CD4-positive, alpha-beta T cell treated with Interferon alpha-2 for 1 hour (primary cell): ENCODE measurements at places on chromosomes 4 and X.

DNA sequence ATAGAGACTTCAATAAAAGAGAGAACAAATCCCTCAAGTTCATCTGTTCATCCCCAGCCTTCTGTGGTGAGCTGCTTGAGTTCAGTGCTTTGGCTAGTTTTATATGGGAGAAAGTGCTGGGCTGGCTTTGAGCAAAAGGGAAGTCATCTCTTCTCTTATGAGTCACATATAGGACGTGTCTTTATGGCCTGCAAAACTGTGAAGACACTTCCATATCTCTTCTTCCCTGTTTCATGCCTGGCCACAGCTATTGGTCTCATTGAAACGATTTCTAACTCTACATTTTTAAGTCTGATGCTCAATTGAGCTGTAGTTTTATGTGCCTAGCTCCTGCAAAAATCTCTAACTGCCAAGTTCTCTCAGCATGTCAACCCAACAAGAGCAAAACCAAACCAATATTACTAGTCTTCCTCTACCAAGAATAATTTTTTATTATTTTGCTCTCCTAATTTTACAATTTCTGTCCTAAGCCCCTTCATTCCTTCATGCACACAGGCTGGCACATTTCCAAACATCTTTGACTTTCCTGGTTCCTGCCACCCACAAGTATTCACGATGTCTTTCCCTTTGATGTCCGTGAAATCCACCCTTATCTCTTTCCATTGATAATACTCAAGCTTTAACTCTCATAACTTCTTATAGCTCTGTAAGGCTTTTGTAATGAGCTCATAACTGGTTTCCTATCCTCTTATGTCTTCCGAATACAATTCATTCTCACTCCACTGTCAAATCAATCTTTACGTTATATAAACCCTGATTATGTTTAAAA is 165.3 kb downstream of the BTC start:
- peak; percentile 15 for DNase-seq

- DNase-seq, result no peak
Measured at GRCh38 chr4:71550220-71551165, 211.7 kb downstream of the SLC4A4 start.

- no peak for DNase-seq
Measured at GRCh38 chr4:126071346-126072333, 756.9 kb downstream of the FAT4 start.

- no peak for DNase-seq
Measured at GRCh38 chrX:25009407-25009806, 6.4 kb downstream of the ARX start.

GRCh38 chr4:165137205-165137604 is 24.5 kb upstream of the TMEM192 start:
- no peak for DNase-seq

DNA sequence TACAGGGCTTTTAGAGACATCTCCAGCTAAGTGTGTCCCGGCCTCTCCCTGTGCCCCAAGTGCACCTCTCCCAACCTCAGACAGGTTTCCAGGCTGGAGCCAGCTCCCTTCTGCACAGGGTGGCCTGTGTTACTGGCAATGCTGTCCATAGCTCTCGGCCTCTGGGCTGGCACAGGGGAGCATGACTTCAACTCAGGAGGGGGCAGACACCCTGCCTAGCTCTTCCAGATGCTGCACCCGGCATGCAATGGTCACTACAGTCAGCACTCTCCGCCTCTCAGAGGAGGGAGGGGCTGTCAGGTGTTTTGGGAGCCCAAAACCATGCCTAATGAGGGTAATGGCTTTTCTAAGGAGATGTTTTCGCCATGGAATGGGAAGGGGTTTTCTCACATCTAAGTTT is 2.4 kb upstream of the IRAK1 start:
- no peak for DNase-seq

GRCh38 chrX:9357518-9358114 is 107.2 kb upstream of the TBL1X start:
- no peak for DNase-seq

DNA sequence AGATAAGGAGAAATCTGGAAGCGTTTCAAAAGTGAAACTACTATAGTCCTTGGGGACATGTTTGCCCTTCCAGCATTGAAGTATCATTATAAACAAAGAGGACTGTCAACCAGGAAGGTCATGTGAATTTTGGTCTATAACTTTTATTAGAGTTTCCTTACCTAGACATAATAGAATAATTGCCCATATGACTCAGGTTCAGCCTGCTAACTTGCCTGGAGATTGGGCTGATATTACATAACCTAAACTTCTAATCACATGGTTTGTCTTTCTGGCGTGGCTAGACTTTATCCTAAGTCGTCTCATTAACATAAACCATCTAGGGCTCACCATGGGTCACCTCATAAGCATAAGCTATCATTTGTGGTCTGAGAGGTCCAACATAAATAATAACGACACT is 775.9 kb downstream of the CENPC start:
- DNase-seq, result no peak

GRCh38 chr4:79174490-79175252 is 151.2 kb downstream of the NAA11 start:
- no peak for DNase-seq
